T-helper 9 cell (primary cell): ENCODE measurements at places on chromosomes 1 and 21.

GRCh38 chr1:179228783-179229213, 679 bp downstream of the ABL2 start:
- peak; percentile 5 for DNase-seq

- DNase-seq = no peak
Measured at GRCh38 chr1:115560027-115560426, 81.7 kb upstream of the VANGL1 start.

GRCh38 chr1:46718340-46718726, 581 bp downstream of the EFCAB14 start:
- no peak for DNase-seq

- DNase-seq = no peak
Measured at GRCh38 chr1:20404466-20404865, 81.5 kb downstream of the CAMK2N1 start.

DNA sequence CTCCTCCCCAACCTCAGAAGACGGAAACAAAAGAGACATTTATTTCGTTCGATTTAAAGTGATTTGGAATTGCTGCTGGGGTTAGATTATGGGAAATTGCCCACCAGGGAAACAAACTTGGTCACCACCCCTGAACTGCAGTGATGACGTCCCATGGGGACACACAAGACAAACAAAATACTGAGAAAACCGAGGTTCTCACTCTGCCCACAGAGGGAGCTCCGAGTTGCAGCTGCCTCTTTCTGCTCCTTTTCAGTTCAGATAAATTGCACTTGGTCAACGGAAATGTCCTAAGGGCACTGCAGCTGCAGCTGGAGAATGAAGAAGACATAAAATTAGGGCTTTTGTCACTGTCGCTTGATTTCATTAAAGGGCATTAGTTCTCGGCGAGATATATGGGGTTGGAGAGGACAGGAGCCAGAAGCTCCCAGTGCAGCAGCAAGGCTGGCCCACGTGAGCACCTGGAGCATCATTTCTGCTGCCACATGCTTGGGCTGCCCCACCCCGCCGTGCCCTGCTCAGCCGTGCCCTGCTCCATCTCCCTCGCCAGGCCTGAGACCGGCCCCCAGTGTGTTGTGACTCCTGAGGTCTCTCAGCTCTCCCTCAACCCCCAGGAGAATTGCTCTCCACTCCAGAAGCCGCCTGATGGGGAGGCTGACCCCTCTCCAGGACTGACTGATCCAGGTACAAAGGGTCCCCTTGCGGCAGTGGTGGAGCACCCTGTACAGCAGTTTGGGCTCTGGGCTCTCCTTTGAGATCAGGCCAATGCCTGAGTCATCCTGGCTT, 231.7 kb upstream of the AJAP1 start:
- DNase-seq = no peak

GRCh38 chr1:230158415-230159291, 91.6 kb downstream of the GALNT2 start:
- no peak for DNase-seq

DNA sequence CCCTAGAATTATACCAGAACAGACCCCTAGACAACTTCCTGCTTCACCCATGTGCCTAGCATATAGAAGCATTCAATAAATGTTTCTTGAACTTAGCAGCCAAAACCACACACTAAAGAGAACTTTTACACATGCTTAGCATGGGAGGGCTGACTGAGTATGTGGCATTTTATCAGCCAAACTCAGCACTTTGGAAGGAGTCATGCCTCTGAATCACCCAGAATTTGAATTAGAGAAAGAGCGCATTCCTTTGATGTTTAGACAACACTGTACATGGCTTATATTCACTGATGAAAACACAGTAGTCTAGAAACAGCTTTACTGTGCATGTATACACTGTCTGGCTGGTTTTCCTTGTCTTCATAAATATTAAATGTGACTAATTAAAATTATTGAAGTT, 26.1 kb downstream of the SPAG17 start:
- no peak for DNase-seq

DNA sequence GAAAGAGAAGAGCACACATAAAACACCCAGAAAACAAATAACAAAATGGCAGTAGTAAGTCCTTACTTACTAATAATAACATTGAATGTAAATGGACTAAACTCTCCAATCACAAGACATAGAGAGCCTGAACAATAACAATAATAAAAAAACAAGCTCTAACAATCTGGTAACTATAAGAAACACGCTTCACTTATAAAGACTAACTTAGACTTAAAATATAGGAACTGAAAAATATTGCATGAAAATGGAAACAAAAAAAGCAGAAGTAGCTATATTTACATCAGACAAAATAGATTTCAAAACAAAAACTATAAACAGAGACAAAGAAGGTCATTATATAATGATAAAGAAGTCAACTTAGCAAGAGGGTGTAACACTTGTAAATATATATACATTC, 83.1 kb upstream of the LYPLAL1 start:
- DNase-seq = no peak

GRCh38 chr1:165355977-165356811, at the start of gene LMX1A:
LMX1A (minus strand) TSS chr1:165356715; CDS start chr1:165355559, 1,156 bp downstream.
- DNase-seq = no peak

GRCh38 chr1:230869500-230869899, 1.2 kb upstream of the C1orf198 start:
- no peak for DNase-seq

GRCh38 chr21:45170987-45171386, 96.6 kb downstream of the ADARB1 start:
- no peak for DNase-seq

- DNase-seq = no peak
Measured at GRCh38 chr1:55399346-55399745, 184.2 kb upstream of the USP24 start.

DNA sequence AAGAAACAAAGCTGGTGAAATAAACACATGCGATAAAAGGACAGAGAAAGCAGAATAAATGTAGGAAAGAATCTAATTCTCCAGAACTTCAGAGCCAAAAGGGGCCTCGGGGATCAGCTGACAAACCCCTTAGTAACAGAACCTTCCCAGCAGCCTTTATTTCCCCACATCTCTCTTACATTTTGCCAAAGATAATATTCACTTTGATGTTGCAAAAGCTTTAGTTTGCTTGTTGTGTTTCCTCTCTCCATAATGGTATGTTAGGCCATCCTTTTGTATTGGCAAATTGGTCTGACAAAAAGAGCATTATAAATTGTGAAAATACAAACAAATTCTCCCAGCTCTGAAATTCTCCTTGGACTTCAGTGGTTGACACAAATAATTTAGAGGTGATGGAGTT, 54.9 kb downstream of the OPTC start:
- DNase-seq = no peak

- DNase-seq = no peak
Measured at GRCh38 chr1:43996733-43997115, 5.3 kb downstream of the CCDC24 start.

- no peak for DNase-seq
Measured at GRCh38 chr1:118159569-118159968, 25.5 kb downstream of the SPAG17 start.

DNA sequence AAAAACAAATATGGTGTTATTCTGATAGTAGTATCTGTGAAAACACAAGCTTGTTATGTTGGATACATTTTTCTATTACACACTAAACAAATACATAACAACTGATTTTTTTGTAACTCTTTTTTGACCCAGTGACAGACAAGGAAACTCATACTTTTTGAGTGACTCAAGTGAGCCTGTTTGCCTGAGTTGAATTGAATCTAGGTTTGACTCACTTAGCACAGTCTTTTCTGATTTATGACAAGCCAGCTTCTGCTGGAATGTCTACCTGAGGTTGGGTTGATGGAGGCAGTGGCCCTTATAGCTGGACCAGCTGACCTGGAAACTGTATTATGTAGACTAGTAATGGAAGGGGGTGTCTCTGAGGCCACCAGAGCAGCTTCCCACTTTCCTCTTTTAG, 4.2 kb upstream of the CLCA4 start:
- DNase-seq = no peak

DNA sequence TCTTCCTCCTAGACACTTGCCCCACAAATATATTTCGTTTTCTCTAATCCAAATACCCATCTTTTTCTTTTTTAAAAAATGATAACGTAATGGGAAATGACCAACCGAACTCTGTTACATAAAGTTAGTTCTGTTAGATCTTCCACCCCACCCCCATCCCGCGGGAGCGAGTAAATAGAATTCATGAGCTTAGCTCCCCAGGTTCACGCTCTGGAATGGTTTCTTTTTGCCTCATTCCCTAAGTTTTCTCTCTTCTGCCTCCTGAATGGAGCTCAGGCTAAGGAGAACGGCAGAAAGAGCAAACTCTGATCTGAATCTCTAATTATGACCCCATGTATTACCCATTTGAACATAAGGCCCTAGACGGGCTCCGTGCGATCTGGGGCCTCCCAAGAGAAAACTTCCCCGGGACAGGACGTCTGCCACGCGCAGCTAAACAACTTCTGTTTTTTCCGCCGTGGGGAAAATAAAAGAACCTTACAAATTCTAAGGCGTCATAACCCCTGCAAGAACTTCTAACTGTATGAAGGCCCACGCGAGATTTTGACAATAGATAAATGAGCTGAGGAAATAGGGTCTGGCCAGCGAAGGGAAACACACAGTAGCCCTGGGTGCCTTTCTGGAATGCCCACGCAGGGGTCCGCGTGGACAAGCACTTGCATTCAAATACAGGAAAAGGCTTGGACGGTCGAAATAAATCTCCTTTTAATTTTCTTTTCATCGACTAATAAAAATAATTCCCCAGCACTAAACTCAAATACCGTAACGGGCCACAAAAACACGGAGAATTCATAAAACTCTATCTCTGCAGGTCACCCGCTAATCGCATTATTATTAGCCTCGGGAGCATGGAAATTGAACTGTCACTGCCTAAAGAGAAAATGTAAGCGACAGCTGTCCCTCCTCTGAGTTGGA, 2.2 kb downstream of the TBX15 start:
- no peak for DNase-seq

DNA sequence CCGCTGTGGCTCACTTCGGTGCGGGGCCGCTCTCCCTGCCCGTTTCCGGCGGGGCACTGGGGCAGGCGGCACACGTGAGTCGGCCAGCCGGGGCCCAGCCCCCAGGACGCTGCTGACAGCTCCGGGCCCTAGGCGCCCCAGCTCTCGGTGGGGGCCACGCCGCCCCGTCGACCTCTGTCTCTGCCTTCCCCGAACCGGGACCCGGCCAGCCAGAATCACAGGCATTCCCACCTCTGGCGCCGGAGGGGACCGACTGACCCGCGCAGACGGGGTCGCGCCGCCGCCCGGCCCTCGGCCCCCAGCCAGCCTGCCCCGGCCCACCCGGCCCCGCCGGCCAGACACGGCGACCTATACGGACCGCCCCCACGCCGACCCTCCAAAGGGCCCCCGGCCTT, 755 bp downstream of the SCMH1 start:
- peak; percentile 6 for DNase-seq

- DNase-seq = no peak
Measured at GRCh38 chr1:3022511-3022973, 1.3 kb downstream of the ACTRT2 start.
